CD8-positive, alpha-beta T cell (primary cell): ENCODE measurements at places on chromosomes 11 and 22.

GRCh38 chr11:68948496-68948895 lies 32.3 kb downstream of the MRGPRD start:
- DNase-seq, result no peak

- DNase-seq, result no peak
These were observed 56.3 kb upstream of the DDI1 start for GRCh38 chr11:103980108-103980507.

DNA sequence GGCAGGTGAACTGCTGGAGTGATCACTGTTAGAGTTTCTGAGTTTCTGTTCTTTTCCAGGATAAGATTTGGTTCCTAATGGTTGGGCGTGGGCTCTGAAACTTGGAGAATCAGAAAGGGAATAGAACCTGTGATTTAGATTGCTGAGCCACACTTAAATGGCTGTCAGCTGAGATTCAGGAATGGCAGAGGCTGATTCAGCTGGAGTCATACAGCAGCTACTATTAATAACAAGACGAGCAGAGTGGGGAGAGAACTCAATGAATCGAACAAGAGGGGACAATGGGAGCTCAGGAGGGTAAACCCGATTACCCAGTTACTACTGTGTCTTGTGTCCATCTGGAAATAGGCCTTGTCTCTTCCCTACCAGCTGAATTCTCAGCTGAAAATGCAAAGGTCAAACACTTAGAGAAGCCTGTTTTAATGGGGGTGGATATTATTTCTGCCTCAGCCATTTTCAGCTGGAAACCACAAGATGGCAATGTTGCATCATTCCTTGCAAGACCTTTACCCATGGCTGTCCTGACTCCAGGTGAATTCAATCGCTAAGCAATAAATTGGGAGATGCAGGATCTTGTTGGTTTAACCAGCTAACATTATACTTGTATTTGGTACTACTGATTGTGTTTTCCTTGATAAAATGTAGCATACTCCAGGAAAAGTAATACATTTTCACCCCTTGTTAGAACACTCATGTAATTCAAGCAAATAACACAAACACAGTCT lies 104.5 kb upstream of the RAG2 start:
- DNase-seq, result no peak

DNA sequence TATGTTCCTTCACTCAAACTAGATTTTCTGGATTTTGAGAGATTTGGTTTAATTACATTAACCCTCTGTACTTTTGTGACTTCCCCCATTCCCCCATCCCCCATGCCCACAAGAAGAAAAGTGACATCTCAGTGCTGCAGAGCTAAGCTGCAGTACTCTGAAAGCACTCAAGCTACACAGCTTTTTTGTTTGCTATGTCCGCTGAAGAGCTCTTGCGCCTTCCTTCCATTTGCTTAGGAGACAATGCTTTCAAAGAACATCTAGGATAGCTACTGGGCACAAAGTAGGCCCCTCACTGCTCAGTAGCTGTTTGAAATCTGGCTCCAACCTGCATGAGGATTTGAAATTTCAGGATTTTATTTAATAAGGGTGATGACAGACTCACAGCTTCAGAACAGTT lies 69.7 kb downstream of the SLC17A6 start:
- no peak for DNase-seq

- DNase-seq, result no peak
These were observed 1.7 kb downstream of the ZBTB16 start for GRCh38 chr11:114061048-114061680.

DNA sequence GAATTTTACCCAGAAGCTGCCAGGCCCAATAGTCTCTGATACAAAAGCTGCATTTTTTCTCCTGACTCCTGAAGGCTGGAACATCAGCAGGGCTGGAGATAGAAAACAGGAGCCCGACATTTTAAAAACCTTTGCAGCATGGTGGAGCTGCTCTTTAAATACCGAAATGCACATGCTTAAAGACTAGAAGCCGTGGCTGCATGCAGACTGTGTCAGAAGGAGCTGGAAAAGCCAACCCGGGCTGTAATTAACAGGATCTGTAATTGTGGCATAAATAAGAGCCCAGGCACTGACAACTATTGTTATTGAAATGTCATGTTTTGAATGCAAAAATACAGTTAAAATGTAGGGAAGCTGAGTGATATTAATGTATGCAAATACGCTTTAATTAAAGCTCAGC lies 304.9 kb upstream of the PLET1 start:
- DNase-seq, result no peak

GRCh38 chr22:38203090-38203810 lies 1.5 kb downstream of the MAFF start:
- DNase-seq, result peak; percentile 46

DNA sequence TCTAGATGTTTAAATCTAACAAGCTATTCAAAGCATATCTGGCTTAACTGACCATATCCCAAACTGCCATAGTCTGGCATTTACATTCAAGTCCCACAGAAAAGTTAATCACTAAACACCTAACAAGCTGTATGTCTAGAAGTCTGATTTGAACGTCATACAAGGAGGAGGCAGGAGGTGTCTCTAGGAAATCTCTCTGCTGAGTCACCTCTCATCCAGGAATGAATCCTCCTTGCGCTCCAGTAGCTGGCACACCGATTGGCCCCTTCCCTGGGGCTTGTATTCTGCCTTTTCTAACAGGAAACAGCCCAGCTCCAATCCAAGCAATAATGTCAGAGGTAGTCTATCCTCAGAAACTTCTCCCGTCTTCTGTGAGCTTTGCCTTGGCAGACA lies 31.8 kb downstream of the FEZ1 start:
- no peak for DNase-seq

GRCh38 chr11:86155200-86155844 lies 86.4 kb upstream of the PICALM start:
- no peak for DNase-seq

GRCh38 chr11:10076458-10077141 lies 217.4 kb downstream of the SBF2 start:
- DNase-seq, result no peak

- DNase-seq, result no peak
These were observed 544.0 kb downstream of the NTM start for GRCh38 chr11:131914361-131914774.

GRCh38 chr11:104665641-104666040 lies 232.6 kb downstream of the CASP12 start:
- no peak for DNase-seq

DNA sequence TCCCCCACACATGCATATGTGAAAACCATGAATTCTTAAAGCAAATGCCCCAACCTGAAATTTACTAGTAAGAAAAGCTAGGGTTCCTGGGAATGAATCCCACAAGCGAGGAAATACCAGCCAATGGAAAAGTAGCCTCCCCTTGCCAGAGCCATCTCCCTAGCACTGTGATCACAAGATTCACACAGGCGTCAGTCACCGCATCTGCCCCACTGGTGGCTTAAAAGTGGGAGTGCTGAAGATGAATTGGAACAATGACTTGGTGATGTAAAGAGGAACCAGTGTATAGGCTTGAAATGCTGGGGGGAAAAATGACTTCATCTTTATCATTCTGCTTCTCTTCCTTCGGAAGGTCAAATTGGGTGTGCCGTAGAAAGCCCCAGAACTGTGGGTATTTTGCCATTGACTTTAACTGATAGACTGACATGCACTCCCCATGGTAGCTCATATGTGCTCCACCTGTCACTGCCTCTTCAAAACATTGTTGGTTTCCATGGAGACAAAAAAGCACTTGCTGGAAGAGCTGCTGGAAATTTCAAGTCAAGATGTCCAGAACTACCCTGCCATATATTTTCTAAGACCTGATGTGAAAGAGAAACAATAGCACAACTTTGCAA lies 19.2 kb upstream of the ASPHD2 start:
- no peak for DNase-seq

- no peak for DNase-seq
These were observed 96.9 kb upstream of the ANO1 start for GRCh38 chr11:69981119-69981784.

- DNase-seq, result no peak
These were observed 147.1 kb downstream of the CHST1 start for GRCh38 chr11:45518141-45518832.

- no peak for DNase-seq
These were observed 15.5 kb downstream of the OTUB1 start for GRCh38 chr11:64001484-64002420.

DNA sequence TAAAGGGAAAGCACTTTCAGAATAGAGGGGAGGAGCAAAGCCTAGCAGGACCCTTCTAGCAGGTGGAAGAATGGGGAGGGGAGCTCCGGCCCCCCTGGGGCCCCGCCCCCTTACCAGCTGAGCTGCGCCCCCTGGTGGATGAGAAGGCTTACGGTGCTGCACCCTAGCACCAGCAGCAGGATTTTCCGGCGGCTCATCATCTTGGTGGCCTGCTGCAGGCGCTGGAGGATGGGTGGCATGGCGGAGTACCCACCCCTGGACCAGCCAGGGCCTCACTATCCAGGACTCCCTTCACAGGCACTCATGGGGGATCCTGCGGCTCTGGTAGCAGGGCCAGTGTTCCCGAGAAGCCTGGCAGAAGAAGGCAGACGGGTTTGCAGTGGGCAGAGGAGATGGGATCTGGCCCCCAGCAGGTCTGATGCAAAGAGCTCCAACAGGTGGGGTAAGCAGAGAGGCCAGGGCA lies 3.8 kb downstream of the GAL3ST3 start:
- peak; percentile 60 for DNase-seq

DNA sequence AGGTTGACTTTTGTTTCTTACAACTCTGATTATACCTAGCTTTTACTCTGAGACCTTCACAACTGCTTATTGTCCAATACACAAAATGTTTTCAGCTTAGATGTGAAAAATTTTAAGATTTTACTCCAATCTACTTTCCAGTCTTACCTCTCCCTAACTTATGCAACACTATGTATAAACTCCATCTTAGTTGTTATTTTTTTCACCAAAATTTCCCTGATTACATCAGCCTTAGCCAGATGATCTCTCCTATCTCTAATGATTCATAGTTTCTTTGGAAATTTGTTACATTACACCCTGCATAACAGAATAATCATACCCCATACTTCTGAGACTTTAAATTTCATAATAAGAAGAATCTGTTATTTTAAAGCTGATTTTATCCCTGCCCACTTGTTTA lies 621.0 kb upstream of the ANO3 start:
- no peak for DNase-seq

DNA sequence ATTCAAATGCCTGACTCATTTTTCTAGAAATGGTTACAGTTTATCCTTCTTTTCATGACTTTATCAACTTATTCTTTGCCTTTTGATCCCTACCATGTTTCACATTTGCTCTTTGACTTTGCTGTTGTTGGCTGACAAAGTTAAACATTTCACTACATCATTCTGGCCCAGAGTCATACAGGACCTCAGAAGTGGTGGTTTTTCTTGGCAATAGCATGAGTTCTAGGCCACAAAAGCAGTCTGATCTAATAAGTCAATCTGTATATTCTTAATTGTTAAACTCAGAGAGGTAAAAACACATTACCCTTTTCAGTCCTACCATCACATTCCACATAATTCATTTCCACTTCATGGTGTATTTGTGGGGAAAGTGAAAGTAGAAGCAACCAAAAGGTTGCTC lies 763.2 kb upstream of the TENM4 start:
- DNase-seq, result no peak

GRCh38 chr11:111573821-111574249 lies 28.4 kb upstream of the SIK2 start:
- DNase-seq, result no peak

- no peak for DNase-seq
These were observed 155.4 kb upstream of the ANO5 start for GRCh38 chr11:22037505-22037904.

DNA sequence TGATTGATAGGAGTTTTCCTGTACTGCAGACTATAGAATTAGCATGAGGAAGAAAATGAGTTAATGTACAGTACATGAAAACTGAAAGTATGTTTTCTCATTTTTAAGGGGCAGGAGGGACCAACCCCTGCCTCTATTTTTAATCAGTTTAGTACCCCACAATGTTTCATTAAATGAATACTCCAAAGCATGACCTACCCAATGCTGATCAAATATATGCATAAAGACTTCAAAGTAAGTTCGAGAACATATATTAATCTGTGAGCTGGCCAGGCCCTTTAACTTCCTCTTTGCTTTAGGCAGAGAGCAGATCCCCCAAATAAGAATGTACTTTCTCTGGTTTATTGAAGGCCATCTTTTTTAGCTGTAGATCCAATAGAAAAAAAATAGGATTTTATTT lies 161.0 kb downstream of the FCHSD2 start:
- no peak for DNase-seq

DNA sequence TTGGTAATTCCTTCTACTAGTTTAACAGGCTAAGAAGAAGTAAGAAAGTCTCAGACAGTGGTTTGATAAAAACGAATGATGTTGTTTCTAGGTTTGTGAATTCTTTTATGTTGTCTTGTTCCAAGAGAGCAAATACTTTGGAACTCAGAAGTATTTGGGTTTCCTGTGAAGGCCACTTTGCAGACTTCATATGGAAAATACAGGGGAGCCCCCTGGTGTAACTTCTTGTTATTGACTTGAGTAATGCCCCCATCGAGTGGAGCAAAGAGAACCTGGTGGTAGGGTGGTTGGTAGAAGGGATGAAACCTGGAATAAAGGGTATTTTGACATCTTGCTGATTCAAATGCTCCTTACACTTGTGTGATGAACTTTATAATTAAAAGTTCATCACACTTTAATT lies 40.0 kb upstream of the PTH start:
- DNase-seq, result no peak

GRCh38 chr11:45650166-45651095 lies 15.0 kb downstream of the CHST1 start:
- DNase-seq, result no peak

DNA sequence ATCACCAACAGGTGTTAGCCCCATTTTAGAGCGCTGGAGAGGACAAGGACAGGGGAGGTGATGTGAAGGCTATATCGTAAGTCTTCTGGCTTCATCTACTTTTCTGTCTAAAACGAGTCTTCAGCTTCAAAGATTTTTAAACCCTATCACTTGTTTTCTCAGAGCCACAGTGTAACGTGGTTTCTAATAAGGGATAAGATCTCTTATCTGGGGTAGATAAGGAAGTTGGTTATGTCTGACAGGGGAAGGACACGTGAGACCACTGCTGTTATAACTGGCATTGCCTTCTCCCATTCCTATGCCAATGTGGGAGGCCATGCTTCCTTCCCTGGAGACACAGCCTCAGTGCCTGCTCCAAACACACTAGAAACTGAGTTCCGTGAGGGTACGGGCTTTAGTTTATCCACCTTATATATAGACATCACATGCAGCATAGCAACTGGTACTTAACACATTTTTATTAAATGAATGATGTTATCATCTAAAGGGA lies 39.3 kb downstream of the LARGE2 start:
- no peak for DNase-seq

DNA sequence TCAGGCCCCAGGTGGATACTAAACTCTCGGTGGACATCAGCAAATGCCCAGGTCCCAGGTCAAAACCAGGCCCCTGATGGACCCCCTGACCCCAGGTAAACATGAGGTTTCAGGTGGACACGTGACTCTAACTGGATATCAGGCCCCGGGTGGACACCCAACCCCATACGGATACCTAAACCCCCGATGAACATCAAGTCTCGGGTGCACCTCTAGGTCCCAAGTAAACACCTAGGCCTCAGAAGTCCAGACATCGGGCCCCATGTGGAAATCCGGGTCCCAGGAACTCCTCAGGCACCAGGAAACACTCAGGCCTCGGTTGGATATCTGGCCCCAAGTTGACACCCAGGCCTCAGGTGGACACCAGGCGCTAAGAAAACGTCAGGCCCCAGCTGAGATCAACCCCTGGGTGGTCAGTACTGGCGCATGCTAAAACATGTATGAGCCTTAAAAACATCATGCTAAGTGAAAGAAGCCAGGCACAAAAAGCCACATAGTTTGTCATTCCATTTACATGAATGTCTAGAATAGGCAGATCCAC lies 54.4 kb upstream of the SEPTIN5 start:
- no peak for DNase-seq

GRCh38 chr11:81432333-81432732 lies 1301.3 kb downstream of the FAM181B start:
- DNase-seq, result no peak
